ENCODE measurements at places on chromosomes 16 and 17. TPM values are rescaled to one million over a fixed set of nuclear protein-coding genes. Genes with fewer than 3 reads are reported as not detected.

The EPOP gene
- total RNA-seq: 9.3 TPM

The OTOA gene
- total RNA-seq: 0.07 TPM

The IGFBP4 gene
- total RNA-seq: 90.5 TPM

The OR1G1 gene
- total RNA-seq: not detected

The PTGES3L gene
- total RNA-seq: 0.38 TPM

The MYH13 gene
- not detected for total RNA-seq

The CORO1A gene
- 1,565 TPM for total RNA-seq

The ZNF18 gene
- total RNA-seq: 13.1 TPM

The RNF222 gene
- not detected for total RNA-seq

The SLC7A6 gene
- 112 TPM for total RNA-seq

The DPEP2 gene
- total RNA-seq: 12.9 TPM

The SDK2 gene
- 20.9 TPM for total RNA-seq

The MSLN gene
- not detected for total RNA-seq

The STARD3 gene
- total RNA-seq: 69.1 TPM

The BAIAP3 gene
- total RNA-seq: 1.7 TPM

The HBQ1 gene
- not detected for total RNA-seq

The TAC4 gene
- not detected for total RNA-seq

Measured in activated naive CD4-positive, alpha-beta T cell treated with anti-CD3 and anti-CD28 coated beads, Interleukin-2, amount 10 ng/mL, durations not matched to agents 5 hours and 36 hours (primary cell).